ENCODE measurements at places on chromosomes 6 and 20.

GRCh38 chr6:79072640-79073181 lies 5.3 kb downstream of the PHIP start:
- DNase-seq = no peak

DNA sequence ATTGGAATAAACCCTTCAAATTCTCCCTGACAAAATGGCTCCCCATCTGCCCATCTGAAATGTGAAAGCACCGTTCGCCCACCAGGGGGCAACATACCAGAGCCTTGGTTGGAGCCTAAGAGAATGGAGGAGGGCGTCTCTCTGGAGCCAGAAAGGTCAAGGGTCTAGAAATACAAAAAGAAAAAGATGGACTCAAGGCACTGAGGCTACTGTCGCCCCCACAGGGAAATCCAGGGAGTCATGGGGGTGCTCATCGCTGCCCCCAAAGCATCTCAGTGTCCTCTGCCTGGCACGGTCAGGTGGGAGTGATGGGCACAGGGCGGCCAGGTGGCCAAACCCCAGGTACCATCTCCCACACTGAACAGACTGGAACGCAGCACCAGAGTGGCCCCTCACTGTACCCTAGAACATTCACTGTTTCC lies 136.3 kb downstream of the ZMYND8 start:
- DNase-seq = peak; percentile 48

DNA sequence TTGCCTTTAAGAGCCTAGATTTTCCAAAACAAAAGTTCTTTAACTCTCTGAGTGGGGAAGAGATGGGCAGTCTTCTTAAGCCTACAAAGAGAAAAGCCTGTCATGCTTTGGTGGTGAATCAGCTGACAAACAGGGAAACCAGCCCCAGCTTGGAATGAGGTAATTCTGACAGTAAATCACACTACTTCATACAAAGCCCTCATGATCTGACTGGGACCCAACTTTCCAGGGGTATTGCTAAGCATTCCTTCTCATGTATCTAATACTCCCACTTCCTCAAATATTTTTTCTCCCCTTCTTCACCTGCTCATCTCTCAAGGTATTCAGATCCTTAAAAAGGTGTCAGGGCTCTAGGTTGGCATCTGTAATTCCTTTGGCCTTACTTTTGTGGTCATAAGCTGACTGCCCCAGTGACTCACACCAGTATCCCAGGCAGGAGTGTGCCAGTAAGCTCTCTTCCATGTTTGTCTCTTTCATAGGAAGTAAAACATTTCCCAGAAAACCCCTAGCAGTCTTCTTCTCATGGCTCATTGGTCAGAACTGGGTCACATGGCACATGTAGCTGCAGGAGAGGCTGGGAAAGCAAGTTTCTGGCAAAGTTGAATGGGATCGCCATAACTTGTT lies 15.0 kb upstream of the TBC1D22B start:
- no peak for DNase-seq

GRCh38 chr6:74946961-74947360 lies 258.9 kb downstream of the COL12A1 start:
- DNase-seq = no peak

GRCh38 chr6:41463062-41463930 lies 82.9 kb upstream of the FOXP4 start:
- DNase-seq = no peak

DNA sequence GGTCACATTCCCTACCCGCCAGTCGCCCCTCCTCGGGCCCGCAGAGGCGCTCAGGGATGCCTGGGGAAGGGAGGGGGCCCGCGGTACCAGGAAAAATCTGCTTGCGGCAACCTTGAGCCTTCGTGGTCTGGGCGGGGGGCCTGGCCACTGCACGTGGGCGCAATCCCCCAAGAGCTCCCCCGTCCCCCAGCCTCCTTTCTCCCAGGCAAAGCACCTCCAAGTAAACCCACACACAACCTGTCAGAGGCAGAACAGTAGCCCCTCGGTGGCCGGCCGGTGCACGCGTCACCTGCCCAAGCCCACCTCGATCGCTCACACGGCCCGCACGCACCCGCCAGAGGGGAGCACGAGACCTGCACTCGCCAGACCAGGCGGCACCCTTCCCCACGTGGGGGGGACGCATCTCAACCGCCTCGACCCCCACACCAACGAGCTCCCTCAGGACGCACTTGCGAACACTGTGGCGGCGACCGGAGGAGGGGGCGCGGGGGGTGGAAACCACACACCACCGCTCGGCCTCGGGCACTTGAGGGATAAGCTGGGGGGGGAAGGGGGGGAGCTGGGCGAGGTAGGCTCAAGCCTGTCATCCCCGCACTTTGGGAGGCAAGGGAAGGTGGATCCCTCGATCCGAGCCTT lies 1955.7 kb upstream of the DEFB115 start:
- no peak for DNase-seq
